Activated naive CD8-positive, alpha-beta T cell treated with anti-CD3 and anti-CD28 coated beads, Interleukin-2, amount 10 ng/mL, durations not matched to agents 7 days and 5 days (primary cell): ENCODE measurements at places on chromosomes 6 and 20.

GRCh38 chr20:9628141-9628540, 113.8 kb downstream of the LAMP5 start:
- DNase-seq: no peak

- no peak for DNase-seq
Observed at GRCh38 chr6:111242452-111242851, 155.1 kb downstream of the SLC16A10 start.

DNA sequence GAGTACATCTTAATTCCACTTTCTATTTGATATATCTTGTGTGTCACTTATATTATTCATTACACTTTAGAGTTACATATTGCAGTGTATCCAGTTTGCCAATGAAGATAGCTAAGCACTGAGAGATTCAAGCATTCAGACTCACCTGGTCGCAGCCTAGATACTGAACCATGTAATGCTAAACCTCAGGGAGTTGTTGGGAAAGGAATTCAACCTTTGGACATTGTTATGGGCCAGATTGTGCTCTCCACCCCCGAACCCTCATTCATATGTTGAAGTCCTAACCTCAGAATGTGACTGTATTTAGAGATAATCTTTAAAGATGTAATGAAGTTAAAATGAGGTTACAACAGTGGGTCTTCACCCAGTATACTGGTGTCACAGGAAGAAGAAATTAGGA, 13.8 kb upstream of the KIF16B start:
- no peak for DNase-seq

- peak; percentile 86 for DNase-seq
Observed at GRCh38 chr6:27873021-27873940, 38.9 kb downstream of the OR2B2 start.

GRCh38 chr6:138088326-138088762, 18.9 kb downstream of the PERP start:
- DNase-seq: no peak

GRCh38 chr20:39795401-39796272, 833.5 kb downstream of the DHX35 start:
- no peak for DNase-seq

DNA sequence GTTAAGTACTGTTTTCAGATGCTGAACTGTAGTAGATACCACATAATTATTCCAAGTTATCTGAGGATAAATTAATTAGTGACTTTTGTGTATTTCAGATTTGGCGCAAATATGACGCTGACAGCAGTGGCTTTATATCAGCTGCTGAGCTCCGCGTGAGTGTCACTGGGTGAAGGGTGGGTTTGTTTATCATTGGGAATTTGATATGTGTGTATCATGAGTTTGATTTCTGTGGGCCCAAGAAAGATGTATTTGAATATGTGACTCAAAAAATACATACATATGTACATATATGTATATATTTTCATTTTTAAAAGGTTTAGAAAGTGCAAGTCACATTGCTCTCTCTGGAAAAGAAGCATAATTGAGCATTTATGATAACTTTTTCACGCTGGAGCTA, 17.4 kb downstream of the SCGN start:
- no peak for DNase-seq

DNA sequence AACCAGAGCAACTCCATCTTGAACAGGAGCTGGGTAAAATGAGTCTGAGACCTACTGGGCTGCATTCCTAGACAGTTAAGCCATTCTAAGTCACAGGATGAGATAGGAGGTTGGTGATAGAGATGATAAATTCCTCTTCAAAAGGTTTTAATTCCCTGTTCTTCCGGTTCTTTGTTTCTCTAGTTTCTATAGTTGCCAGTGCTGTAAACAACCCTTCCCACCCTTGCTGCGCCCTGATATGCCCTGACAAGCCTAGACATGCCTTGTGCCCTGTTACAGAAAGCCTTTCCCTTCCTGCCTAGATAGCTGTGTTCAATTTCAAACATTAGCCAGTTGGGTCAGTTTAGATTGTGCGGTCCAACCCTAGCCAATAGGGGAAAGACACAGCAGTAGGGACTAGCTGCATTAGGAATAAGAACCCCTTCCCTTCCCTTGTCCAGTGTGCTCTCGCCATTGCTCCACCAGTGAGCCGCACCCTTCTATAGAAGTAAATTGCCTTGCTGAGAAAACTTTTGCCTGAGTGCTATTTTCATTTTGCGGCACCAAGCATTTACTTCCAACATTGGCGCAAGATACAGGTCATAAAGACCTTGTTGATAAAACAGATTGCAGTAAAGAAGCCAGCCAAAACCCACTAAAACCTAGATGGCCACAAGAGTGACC, 52.5 kb upstream of the CCN2 start:
- DNase-seq: no peak

DNA sequence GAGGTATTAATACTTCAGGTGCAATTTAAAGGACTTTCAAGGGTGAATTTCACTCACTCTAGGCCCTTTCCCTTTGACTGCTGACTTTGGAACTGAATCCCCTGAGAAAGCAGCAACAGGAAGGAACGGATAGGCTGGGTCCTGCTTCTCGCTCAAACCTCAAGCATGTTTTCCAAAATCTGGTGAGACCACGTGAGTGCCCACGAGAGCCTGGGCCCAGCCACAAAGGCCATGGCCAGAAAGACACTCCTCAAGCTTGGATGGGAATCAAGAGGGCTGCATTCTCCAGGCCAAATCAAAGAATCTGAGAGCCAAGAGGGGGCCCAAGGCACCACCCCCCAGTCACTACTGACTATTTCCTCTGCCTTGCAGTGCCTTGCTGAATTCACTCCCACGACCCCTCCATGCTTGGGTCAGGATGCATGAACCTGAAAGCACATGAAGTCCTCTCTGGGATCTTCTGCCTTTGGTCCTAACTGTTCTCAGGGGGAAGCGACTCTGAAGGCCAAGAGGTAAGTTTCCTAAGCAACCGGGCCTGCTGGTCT, 146.1 kb downstream of the NFATC2 start:
- no peak for DNase-seq

DNA sequence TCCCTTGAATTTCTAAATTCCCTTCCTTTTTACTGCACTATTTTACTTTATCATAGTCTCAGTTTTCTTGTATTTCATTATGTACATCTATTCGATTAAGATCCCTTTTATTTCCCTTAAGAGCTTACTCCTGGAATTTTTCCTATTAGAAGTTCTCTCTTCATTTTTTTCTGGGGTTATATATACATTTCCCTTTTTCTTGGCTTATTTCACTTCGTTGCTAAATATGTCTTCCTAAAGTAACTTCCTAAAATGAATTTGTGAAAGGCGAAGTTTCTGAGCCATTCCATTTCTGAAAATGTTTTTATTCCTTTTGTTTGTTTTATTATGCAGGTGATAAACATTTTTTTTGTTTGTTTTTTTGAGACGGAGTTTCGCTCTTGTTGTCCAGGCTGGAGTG, 5.9 kb upstream of the CD109 start:
- DNase-seq: no peak

- no peak for DNase-seq
Observed at GRCh38 chr6:25706314-25707014, 48.1 kb upstream of the SLC17A4 start.

DNA sequence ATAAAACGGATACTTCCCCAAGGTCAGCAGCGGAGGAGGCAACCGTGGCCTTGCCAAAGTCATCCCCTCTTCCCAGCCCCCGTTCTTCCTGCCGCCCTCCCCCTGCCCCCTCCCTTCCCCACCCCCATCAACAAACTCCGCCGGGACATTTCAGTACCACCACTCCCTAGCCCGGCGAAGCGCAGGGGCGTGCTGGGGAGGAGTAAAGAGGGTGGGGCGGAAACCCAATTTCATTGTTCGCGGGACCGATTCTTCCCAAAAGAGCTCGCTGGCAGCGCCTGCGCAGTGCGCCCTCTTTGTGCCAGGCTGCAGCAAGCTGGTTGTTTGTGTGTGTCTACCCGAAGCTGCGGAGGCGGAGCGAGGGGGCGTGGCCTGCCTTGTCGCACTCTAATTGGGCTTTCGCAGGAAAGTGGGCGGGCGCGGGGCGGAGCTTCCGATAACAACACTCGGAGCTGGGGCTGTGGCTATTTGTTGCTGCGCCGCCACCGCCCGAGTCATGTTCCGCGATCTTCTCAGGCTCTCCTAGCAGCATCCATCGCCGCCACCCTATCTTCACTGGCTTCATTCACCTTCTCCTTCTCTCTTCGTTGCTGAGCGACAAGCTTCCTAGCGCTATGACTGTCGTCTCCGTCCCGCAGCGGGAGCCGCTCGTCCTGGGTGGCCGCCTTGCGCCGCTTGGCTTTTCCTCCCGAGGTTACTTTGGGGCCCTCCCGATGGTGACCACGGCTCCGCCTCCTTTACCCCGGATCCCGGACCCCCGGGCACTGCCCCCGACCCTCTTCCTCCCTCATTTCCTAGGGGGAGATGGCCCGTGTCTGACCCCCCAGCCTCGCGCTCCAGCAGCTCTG, at the start of gene PNRC1:
TSS of gene PNRC1 (plus strand) at position 471 of the 848 bp plus-strand sequence. CDS start at position 615, 144 bp downstream.
- peak; percentile 100 for DNase-seq

DNA sequence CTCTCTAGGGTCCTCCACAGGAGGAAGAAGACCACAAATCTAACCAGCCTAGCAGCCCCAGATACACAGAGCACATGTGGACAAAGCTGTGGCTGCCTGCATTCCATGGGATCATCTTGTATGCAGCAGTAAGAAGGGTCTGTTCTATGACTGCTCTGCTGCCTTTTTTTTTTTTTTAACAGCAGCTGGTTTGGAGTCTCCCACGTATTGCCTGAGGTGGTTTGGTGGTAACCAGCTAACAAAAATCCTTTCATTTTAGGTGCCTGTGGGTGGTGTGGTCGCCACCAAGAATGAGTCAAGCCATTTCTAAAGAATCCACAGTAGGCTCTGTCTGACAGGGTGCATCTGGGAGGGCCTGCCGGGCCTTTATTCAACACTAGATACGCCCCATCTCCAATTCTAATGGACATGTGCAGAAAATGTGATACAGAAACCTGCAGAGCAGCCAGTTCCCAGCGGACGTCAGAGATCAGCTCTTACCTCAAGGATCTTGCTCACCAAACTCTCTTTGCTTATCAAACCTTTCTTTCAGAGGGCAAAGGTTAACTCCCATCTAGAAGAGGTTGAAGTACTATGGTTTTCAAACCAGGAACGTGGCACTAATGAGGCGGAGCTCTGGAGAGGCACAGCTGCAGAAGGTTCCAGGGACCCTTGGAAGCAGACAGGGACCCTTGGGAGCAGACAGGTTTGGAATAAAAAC, 32.0 kb downstream of the GNAS-AS1 start:
- peak; percentile 62 for DNase-seq

GRCh38 chr20:45976086-45976485, 4.1 kb upstream of the ZNF335 start:
- DNase-seq: no peak

- DNase-seq: no peak
Observed at GRCh38 chr20:2298701-2299100, 2.9 kb downstream of the TGM3 start.

- DNase-seq: peak; percentile 54
Observed at GRCh38 chr20:38434301-38434741, 807 bp downstream of the SNHG17 start.

- no peak for DNase-seq
Observed at GRCh38 chr20:52493171-52493721, 301.7 kb upstream of the ZFP64 start.

DNA sequence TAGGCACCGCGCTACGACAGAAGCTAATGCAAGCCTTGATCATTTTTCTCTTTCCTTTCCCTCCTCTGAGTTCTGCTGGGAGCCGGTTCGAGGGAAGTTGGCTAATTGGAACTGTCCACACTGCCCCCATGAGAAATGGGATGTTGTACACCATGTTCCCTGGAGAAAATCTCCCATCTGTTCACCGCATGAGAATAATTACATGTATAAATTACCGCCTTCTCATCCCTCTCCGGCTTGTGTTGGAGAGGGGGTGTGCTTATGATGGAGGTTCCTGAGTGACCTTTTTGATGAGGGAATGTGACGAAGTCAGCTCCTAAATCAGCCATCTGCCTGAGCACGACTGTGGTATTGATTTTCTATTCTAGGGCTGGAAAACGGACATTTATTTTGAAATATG, 320.2 kb upstream of the SULF2 start:
- no peak for DNase-seq

GRCh38 chr6:159915397-159915796, 24.6 kb downstream of the MAS1 start:
- no peak for DNase-seq

DNA sequence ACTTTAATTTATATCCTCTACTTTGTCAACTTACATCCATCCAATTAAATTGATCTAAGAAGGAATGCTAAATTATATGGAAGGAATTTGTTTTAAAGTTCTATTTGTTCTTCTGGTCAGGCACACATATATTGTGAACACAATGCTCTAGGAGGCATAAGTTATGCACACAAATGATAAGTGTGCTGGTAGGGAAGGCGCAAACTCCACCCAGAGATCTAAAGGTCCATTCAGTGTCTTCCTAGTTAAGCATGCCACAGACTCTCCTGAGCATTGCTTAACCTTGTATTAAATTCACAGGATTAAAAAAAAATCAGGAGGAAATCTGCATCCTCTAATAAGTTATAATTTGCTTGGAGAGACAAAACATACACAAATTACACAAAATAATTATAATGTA, 127.3 kb downstream of the RALGAPA2 start:
- no peak for DNase-seq

DNA sequence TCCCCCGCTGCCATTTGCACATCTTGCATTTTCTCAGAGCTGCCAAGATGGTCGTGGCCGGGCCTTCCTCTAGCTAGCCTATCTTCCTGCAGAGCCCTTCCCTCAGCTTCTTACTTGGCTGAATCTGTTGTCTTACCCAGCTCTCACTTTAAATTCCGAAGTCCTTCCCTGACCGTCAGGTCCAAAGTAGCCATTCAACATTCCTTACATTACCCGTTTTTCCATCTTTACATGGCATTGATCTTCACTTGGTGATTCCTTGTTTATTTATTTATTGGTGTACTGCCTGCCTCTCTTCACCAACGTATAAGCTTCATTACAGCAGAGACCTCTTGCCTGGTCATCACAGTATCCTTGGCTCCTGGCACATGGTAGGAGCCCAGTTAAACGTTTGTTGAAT, 137.4 kb upstream of the ESR1 start:
- no peak for DNase-seq

- DNase-seq: no peak
Observed at GRCh38 chr6:137832110-137832509, 34.9 kb upstream of the TNFAIP3 start.

GRCh38 chr6:44297063-44298038, 15.8 kb downstream of the AARS2 start:
- peak; percentile 73 for DNase-seq

DNA sequence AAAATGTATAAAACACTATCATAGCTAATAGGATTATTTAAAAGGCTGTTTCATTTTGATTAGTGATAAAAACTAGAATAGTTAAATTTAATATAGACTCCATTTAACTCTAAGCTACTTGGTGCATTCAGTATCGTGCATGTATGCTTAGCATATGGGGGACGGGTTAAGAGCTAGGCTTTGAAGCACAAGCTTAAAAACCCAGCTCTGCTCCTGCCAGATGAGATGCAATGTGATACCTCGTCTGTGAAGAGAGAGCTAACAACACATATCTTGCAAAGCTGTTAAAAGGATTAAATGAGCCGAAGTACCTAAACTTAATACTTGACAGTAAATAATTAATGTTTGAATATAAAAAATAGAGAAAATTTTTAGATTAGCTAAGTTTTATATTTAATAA, 42.2 kb downstream of the DTNBP1 start:
- DNase-seq: no peak
